ENCODE measurements at places on chromosomes 3 and 15.

GRCh38 chr15:55266547-55266946 is 23.1 kb downstream of the RAB27A start:
- no peak for DNase-seq

DNA sequence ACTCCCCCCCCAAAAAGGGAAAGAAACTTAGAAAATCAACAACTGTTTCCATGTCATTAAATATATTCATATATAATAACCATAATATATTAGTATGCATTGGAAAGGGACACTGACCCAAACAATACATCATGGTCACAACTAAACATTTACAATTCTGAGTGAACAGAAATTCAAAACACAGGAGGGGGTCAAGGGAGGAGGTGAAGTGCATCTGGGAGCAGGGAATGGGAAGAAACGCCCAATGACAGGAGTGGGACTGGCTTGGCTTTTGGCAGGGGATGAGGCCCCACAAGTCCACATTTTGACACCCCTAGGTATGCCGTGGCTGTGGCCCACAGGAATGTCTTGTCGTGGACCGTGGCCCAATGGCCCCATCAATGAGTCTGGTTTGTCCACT is 41.1 kb downstream of the FGD5 start:
- DNase-seq = no peak

DNA sequence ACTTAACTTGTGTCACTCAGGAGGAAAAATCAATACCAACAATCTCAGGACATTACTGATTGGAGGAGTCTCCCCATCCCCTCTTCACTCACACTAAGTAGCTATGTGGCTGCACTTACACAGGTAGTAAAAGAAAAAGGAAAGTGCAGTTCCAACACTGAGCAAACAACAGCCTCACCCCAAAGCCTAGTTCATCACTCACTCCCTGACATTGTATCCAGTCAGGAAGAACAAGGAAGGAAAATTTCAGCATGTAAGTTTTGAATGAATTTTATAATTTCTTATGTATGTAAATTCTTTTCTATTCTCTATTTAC is 273.4 kb downstream of the IGSF11 start:
- no peak for DNase-seq

DNA sequence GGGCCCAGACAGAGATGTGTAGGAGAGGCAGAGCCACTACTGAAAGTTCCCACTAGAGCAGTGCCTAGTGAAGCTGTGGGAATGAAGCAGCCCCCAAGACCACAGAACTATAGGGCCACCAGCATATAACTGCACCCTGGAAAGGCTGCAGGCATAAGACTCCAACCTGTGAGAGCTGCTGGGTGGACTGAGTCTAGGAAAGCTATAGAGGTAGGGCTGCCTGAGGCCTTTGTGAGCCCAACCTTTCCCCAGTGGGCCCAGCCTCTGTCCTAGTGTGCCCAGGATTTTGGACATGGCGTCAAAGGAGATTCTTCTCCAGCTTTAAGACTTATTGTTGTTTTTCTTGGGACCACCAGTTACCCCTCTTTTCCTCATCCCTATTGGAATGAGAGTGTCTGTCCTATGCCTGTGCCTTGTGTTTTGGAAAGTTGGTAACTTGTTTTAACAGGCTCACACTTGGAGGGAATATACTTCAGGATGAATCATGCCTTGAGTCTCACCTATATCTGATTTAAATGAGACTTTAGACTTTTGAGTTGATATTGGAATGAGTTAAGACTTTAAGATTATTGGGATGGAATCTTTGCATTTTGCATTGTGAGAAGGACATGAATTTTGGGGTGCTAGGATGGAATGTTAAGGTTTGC is 28.1 kb downstream of the SLMAP start:
- DNase-seq = no peak

GRCh38 chr3:12798559-12799179 is 2.2 kb downstream of the CAND2 start:
- DNase-seq = no peak

- DNase-seq = peak; percentile 44
Observed at GRCh38 chr3:13352621-13353131, 67.4 kb downstream of the NUP210 start.

DNA sequence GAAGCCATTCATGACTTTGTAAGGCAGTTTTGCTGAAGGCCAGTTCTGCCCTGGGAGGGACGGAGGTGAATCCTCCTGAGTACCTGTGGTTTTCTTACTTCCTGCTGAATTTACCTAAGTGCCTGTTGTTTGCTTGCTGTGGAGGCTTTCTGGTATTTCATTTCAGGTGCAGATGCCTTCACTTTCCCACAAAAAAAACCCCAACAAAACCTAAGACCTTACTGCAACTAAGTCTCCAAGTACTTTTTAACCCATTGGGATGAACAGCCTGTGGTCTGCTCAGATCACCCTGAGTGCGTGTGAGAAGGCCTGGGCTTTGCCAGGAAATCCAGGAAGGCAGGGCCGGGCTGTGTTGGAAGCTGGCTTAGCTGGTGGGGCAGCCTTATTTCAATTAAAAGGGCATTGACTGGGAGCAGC is 65.3 kb downstream of the IGF1R start:
- no peak for DNase-seq

DNA sequence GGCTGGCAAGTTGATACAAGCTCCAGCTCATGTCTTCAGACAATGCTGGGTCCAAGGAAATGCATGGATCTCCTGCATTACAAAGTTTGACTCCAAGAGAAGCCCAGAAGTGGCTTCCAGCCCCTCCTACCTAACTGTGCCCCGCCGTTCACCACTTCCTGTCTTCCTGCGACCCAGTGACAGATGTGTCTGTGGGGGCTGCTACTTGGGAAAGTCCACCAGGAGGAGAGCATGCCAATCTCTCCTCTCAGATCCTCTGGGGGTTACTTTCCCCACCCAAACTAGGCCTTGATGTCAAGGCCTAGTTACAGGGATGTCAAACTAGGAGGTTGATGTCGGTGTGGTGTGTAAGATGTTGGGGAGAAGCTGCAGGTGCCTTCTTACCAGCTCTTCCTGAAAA is 133.6 kb upstream of the RASGRP1 start:
- no peak for DNase-seq
